T-cell (primary cell): ENCODE measurements at places on chromosomes 5 and 9.

DNA sequence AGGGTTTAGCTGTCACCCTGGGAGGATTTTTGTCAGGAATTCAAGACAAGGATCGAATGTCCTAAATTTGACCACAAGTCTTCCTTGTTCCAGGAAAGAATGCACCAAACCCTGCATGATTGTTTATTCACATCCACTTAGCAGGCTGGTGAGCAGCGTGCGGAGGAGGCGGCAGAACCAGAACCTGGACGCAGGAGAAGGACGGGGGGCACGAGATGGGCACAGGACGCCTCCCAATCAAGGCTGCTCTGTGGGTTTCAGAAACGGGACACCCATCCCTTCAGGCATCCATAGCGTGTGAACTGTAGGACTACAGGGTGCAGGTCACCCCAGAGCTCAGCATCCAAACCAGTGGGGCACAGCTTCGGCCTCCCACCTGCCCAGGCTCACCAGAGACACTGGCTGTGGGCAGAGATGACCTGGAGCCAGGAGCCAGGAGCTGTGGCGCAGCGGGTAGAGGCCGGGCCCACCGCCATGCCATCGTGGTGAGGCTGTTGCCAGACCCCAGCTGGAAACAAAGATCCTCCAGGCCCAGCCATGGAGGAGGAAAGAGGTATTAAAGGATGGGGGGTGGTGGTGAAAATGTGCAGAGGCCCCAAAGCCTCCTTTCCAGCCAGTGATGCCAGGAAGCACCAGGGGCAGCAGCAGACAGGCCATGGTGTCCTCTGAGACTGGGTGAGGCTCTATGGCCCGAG lies 32.3 kb upstream of the ADAMTS2 start:
- no peak for DNase-seq

GRCh38 chr9:35397216-35397698 lies 92.7 kb upstream of the RUSC2 start:
- no peak for DNase-seq

- peak; percentile 41 for DNase-seq
Measured at GRCh38 chr5:2038321-2039179, 155.8 kb upstream of the IRX4 start.

DNA sequence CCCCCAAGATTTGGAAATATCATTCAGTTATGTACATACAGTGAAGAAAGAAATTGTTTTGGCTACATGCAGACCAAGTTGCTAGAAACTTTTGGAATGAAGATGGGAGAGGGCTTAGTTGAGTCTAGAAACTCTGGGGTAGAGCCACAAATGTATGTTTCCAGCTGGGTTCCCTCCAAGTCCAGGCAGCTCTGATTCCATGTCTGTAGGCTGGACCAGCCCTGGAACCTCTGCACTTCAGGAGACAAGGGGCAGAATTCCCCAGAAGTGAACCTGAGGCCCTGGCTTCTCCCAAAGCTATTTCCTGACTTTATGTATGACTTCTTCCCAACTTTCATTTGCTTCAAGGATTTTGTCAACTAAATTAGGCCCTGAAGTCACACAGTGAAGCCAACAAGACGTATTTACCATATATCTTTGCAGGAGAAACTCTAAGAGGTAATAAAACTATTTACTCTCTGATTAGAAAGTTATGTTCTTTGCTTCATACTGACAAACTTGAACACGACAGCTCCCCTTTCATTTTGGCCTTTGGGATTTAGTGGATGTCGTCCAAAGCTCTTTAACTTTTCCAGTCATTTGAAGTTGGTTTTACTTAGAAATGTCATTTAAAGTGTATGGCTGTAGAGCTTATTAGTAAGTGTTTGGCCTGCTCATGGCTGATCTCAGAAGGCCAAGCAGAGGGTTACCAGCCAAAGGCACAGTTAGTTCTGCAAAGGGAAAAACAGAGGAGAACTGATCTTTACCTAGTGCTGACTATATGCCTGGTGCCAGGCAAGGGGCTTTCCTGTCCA lies 152.0 kb upstream of the SLC28A3 start:
- no peak for DNase-seq

GRCh38 chr5:92729088-92729487 lies 851.9 kb downstream of the NR2F1-AS1 start:
- DNase-seq = no peak

DNA sequence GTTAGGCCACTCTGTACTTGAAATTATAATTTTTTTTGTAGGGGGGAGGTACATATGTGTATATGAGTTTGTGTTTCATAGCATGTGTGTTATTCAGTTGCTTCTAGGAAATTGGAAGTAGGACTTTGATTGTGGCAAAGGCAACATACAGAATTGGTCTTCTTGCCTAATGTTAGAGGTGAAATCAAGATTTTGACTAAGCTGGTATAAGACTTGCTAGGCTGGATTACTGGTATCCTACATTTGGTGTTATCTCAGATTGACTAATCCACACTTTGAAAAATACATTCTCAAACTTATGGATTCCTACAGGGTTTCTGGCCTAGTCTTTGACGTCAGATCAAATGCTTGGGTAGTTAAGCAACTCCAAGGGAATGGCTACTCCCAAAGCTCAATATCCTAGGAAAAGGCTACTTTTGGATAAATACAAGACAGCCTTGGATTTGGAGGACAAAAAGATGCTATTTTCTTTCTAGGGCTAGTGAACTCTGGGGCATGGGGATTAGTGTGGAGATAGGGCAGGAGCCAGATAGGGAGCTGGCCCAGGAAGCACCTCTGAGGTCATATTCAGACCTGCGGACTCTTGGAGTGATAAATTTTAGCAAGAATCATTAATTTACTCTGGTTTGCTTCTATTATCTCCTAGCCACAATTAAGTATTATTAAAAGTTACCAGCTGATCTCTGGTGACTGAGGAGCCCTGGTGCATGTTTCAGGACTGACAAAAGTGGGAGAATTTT lies 144.0 kb upstream of the RPS23 start:
- DNase-seq = no peak

DNA sequence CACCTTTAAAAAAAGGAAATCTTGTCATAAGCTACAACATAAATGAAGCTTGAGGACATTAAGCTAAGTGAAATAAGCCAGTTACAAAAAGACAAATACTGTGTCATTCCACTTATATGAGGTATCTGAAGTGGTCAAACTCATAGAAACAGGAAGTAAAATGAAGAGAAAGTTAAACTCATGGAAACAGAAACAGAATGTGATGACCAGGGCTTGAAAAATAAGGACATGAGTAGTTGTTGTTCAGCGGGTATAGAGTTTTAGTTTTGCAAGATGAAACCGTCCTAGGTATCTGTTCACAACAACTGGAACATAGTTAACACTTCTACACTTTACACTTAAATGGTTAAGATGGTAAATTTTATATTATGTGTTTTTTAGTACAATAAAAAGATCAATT lies 47.8 kb upstream of the SLC1A3 start:
- no peak for DNase-seq

- DNase-seq = peak; percentile 42
Measured at GRCh38 chr5:138354926-138355378, 2.5 kb downstream of the KDM3B start.

DNA sequence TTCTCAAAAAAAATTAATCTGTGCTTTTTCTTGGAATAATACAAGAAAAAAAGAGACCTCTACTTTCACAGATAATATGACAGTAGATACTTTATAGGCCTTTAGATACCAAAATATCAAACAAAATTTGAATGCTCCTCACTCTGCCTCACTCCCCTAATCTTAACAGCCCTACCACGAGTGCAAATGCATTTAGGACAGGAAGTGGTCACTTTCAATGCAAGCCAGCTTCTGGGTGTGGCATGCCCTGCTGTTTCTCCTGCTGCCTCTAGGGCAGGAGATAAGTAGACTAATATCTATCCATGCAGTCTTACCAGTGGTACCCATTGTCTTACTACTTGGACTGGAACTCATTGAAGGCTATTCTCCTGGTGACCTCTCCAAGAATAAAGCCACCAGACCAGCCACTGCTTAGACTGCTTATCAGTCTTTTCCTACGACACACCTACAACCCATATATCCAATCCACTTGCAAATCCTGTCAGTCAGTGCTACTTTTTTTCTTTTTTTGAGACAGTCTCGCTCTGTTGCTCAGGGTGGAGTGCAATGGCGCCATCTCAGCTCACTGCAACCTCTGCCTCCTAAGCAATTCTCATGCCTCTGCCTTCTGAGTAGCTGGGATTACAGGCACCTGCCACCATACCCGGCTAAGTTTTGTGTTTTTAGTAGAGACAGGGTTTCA lies 23.0 kb downstream of the FRRS1L start:
- DNase-seq = no peak

DNA sequence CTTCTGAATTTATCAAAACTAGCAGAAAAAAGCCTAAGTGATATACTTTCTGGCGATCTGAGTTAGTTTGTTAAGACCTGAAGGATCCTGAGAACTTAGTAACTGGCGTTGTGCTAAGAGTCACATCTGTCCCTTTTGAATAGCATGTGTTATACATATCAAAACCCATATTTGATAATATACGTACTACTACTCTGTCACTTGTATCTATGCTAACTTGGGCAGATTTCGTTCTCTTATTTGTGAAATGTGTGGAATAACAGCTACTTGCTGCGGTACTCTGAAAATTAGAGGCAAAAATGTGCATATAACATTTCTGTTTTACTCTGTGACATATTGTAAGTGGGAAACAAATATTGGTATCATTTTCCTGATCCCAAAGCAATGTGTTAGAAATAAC lies 126.4 kb downstream of the PARP8 start:
- DNase-seq = no peak

DNA sequence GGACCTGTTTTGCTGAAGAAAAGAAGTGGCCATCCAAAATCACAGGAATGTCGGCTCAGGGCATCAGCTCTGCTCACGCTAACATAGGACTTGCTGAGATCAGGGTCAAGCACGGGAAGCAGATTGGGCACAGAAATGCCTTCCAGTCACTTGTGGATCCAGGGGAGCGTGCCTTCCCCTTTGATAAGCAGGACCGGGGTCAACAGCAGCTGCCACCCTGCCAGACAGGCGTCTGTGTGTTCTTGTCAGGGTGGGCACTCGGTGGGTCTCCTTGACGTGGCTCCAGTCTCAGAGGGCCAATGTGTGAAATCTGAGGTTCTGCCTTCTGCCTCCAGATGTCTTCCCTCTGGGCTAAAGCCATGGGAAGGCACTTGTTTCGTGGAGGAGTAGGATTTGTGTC lies 313.7 kb upstream of the IRX4 start:
- DNase-seq = no peak

GRCh38 chr5:39919876-39920275 lies 495.1 kb upstream of the DAB2 start:
- no peak for DNase-seq

DNA sequence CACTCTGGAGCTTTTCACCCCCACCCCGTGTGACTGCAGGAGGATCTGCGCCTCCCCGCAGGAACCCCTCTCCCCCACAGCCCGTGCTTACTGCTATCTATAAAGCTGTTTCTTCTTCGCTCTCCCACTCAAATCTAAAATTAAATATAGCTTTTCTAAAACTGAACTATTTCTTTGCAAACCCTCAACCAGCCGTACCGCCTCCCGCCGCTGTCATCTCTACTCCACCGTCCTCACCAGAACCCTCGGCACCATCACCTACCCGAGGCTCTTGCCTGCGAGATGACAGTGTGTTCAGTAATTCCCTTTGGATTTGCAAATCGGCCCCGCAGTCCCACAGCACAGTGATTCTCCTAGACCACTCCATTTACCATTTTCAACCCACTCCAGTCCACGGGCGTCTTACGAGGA lies 13.6 kb downstream of the LPCAT1 start:
- no peak for DNase-seq

GRCh38 chr5:74028976-74029375 lies 403.0 kb downstream of the ARHGEF28 start:
- DNase-seq = no peak

- no peak for DNase-seq
Measured at GRCh38 chr9:14670718-14671117, 22.5 kb downstream of the ZDHHC21 start.

DNA sequence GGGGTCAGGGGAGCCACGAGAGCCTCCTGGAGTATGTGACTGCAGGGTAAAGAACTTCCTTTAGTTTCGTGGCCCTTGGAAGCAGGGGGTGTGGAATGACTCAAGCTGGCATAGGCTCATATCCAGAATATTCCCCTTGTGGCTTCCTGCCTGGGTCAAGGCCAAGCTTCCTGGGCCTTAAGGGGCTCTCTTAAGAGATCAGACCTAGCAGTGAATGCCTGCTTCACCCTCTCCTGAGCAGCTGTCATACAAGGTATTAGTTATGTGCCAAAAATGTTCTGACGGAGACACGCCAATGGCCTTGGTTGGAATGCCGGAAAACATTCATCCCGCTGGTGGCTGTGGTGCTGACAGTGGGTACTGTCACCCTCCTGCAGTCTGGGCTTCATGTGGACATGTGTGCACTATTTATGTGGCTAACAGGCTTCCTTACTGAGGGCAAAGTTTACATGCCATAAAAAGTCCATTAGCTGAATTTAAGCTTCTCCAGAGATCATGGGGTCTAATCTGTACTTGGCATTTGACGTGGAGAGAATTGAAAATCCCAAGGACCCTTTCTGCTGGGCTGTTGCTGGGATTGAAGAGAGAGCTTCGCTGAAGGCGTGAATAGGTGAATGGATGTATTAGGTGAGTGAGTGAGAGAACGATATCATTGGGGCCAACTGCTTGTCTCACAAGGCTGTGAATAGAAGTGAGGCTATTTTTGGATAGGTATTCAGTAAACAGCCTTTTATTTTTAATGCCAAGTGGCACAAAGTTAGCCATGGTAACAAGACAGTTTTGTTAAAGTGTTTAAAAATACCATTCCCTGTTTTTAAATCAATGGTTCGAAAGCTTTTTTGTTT lies 156.8 kb downstream of the MACROH2A1 start:
- no peak for DNase-seq

DNA sequence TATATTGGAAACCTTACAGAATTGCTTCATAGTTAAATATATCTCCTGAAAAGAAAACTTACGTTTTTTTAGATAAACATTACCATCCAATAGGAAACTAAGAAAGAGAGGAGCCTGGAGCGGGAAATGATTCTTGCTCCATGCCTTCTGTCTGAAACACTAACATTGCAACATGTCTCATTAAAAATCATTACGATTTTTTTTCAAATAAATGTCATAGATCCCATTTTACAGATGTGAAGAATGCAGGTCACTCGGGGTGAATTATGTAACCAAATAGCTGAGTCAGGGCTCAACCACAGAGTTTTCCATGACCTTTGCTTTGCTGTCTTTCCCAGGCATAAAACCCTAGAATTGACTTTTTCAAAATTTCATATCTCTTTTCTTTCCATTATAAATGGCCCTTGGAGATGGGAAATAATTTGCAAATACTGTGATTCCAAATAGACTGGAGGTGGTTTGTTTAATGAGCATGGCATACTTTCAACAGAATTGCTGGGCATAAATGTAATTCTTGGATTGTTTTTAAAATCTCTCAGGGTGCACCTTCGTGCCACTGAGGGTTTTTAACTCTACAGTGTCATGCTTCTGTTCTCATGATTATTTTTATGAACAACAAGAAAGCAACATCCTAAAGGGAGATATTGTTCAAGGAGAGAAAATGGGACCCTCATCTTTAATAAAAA lies 302.8 kb downstream of the EBF1 start:
- DNase-seq = no peak

DNA sequence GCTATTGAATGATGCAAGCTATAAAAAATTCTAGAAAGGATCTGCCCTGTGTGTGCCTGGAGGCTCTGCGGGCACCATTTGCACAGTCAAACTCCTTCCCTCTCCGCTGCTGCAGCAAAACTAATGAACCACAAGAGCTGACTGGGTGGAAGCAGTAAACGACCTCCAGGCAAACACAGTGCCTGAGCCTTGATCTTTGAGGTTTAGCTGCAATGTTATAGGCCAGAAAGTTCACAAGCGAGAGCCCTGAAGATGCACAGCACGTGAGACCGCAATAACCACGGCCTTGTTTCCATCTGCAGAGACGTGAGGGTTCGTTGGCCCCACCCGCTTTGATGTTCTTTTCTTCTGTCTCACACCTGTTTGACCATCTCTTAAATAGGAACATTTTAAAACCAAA lies 69.2 kb upstream of the S1PR3 start:
- peak; percentile 42 for DNase-seq

- no peak for DNase-seq
Measured at GRCh38 chr5:34740389-34740806, 84.3 kb downstream of the RAI14 start.
